ENCODE measurements at places on chromosomes 5 and 9.
A peak's percentile ranks its signal among the peaks of the same experiment; 100 is the strongest.

DNA sequence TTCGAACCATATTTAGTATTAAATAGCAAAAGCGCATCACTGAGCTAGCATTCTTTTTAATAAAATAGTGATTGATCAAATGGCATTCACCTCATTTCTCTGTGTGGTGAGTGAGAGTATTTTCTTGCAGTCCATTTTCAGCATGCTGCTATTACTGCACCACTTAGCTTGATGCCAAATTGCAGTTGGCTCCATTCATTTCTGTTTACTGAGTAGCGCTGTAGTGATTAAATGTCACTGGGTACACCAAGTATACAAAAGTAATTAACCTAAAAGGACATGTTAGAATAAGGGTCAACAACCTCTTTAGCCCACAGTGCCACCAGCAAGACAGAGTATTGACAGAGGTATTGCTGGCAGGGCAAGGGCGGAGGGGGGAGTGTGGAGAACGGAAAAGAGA, 122.0 kb downstream of the TLE4 start:
- no peak for DNase-seq

- DNase-seq: no peak
Measured at GRCh38 chr5:167255926-167256325, 1035.5 kb upstream of the WWC1 start.

DNA sequence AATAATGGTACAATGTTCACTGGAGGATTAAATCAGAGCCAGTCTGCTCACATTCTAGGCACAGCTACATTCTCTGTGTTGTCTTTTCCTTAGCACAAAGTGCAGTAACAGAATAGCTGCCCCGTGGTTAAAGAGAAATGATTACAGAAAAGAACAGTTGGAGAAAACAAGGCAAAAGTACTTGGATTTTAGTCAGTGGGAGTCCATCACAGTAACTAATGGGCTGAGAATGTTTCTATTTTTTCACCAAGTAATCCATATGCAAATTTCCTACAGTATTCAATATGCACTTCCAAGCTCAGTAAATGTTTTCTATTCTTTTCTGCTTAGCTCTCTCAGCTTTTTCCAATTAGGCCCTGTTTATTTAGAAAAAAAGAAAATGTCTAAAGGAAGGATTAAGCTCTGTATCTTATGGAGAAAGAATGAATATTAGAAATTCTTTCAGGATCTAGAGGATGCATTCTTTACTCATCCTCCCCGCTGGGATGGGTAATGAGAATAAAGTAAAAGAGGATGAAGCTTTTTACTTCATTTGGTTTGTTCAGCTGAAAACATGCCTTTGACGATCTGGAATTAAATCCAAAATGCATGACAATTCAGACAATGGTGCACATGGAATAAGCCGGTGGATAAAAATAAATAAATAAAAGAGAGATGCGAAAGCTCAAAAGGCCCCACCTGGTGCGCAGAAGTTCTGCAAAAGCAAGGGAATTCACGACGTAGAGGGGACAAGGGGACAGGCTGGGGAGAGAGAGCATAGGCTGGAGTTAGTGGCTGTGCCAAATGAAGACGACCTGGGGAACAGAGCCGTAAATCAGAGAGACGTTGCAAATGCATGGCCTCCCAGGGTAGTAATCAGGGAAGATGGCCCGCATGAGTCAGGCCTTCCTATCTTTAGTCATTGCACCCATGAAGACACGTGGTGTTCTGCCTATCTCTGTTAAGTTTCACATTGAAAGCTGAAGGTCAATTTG, 345.2 kb downstream of the GLIS3 start:
- DNase-seq: peak; percentile 89

GRCh38 chr9:114031037-114031630, 47.0 kb downstream of the AMBP start:
- DNase-seq: no peak

GRCh38 chr9:127634021-127634420, 21.9 kb downstream of the STXBP1 start:
- DNase-seq: no peak

DNA sequence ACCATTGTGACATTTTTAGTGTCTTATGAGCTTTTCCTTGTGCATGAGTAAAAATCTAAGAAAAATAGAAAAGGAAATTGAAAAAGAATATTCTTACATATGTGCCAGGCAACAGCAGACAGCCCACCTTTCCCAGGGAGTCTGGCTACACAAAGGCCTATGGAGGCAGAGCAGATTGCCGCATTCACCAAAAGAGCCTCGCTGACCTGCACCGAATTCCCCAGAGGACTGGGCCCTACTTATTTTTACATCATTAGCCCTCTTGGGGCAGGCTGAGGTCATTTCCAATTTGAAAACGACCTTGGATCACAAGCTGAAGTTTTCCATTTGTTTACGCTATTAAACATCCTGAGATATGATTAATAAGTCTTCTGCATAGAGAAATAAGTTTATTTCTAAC, 66.2 kb upstream of the WDR41 start:
- DNase-seq: no peak

DNA sequence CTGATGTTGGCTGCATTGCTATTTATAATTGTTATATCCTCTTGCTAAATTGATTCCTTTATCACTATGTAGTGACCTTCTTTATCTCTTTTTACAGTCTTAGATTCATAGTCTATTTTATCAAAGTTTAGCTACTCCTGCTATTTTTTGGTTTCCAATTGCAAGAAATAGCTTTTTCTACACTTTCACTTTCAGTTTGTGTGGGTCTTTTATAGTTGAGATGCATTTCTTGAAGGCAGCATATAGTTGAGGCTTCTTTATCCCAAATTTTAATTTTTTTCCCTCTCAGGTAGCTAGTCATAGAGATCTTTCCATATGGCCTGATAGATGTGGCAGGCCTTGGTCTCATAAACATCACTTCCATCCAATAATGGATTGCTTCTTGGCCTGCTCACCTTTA, 228.5 kb downstream of the COMMD10 start:
- DNase-seq: no peak

- DNase-seq: no peak
Measured at GRCh38 chr5:56733580-56733979, 81.8 kb upstream of the MAP3K1 start.

GRCh38 chr5:28603869-28604268, 1565.5 kb upstream of the CDH9 start:
- peak; percentile 16 for DNase-seq

DNA sequence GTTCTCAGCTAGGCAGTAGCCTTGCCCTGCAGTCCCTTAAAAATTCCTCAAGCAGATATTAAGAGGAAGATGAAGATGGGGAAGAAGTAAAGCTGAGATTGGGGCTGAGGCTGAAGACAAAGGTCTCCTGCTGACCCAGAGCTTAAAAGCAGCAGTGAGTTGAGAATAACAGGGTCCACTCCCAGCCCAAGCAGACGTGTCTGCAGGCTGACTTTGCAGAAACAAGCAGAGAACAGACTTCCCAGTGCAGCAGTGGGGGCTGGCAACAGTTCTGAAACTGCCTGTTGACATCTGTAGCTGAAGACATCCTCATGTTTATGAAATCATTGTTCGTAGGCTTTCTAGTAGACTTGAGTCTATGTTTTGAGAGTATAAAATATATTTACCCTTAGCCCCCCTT, 1.1 kb downstream of the CTXN3 start:
- peak; percentile 38 for DNase-seq

DNA sequence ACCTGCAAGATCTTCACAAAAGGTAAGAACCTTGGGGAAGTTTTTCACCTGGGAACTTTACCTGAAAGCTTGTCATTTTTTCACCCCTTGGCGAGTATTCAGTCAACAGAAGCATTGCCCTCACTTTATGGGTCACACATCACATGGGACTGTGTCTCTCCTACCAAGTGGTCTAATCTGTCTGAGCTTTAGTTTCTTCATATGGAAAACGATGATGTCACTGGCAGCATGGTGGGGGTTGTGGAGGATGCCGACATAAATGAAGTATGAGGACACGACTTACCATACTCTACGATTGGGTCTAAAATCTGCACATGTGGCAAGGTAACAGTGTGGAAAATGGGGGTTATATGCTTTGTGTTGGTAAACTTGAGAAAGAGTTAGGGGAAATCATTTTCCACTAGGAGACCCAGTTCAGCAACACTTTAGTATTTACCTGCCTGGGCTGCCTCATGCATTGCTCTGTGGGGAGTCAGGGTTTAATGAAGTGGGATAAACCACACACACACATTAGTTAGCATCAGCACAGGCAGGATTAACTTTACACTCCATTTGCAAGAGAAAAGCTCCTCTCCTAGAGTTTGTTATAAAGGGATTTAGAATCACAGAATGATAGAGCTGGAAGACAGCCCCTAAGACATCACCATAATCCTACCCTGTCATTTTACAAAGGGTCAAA, 19.8 kb upstream of the PAX5 start:
- DNase-seq: no peak

DNA sequence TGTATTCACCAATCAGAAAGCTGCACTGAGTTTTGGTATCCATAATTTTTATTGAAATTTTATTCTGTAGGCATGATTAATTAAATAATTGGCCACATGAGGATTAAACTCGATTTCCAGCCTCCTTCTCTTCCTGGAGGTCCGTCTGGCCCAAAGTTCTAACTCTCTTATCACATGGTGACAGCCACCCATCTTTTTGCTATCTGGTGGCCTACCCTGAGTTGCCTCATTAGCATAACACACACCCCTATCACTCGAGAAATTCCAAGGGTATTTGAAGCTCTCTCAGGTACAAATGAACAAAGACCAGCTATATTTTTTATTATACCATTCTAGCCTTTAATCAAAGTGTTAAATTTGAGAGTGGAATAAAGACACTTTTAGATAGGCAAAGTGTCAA, 57.7 kb downstream of the APC start:
- no peak for DNase-seq

GRCh38 chr9:38523121-38523520, 97.3 kb downstream of the ANKRD18A start:
- DNase-seq: no peak

GRCh38 chr9:128164307-128164885, 4.3 kb downstream of the BBLN start:
- peak; percentile 43 for DNase-seq

GRCh38 chr5:102841021-102841420, 85.9 kb downstream of the PAM start:
- DNase-seq: no peak

DNA sequence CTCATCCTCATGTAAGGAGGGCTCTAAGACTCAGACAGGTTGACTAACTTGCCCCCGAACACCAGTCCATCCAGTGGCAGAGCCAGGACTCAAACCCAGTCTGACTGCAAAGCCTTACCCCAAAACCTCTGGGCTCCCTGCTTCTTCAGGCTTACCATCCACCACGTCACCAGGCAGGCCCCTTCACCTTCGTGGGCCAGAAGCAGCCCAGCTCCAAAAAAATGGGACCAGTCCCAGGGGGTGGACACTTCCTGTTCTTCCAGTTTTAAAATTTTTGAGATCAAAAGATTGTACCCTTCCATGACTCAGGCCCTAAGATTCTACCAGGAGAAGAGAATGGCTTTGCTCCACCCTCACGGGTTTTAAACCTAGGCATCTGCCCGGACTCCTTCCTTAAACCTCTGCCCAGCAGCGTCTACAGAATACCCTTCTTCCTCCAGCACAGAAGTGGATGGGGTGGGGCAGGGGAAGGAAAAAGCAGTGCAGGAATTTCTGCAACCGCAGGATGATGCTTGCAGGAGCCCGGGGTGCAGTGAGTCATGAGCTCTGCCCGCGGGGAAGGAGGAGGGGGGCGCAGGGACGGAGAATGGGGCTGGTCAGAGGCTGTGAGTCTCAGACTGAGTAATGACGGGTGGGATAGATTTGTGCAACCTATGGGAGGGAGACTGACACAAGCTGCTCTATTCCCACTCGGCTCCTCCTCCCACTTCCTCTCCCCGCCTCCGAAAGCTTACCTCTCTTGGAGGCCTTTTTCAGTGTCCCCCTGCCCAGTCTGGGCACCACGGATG, 50.4 kb upstream of the STXBP1 start:
- DNase-seq: peak; percentile 99

- DNase-seq: peak; percentile 95
Measured at GRCh38 chr5:78638423-78638822, 10.1 kb downstream of the LHFPL2 start.

- no peak for DNase-seq
Measured at GRCh38 chr9:105686936-105687335, 7.4 kb upstream of the TMEM38B start.

- no peak for DNase-seq
Measured at GRCh38 chr5:9462109-9462508, 83.8 kb downstream of the SEMA5A start.

GRCh38 chr5:32791536-32792243, 80.6 kb downstream of the NPR3 start:
- peak; percentile 66 for DNase-seq

- no peak for DNase-seq
Measured at GRCh38 chr5:1316588-1317340, 21.9 kb upstream of the TERT start.

- DNase-seq: no peak
Measured at GRCh38 chr9:2872931-2873323, 29.0 kb upstream of the PUM3 start.

DNA sequence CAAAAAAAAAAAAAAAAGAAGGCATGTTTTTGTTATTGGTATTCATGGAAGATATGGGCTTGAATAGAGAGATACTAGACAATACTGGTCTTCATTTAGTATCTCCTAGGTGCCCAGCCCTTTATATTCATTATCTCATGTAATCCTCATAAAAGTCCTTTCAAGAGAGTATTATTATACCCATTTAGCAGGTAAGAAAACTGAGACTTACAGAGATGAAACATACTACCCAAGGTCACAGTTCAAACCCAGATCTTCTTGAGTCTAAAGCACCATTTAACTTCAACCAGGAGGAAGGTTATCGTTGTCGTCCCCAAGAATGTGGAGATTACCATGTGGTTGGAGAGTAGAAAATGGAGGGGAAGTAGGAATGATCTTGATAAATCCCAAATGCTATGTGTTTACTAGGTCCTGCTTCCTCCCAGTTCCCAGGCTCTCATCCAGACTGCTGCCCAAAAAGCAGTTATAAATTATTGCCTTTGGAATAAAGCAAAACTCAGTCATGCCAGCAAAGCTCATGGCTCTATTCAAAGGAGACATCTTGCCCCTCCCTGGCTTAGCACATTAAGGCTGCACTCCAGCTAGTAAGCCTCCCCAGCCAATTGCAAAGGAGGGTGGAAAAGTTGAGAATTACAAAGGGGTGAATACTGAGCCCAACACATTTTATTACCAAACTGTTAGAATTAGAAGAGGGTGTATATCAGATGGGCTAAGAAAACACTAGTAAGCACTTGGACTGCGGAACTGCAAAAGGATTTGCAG, 163.9 kb downstream of the PIK3R1 start:
- DNase-seq: no peak

GRCh38 chr9:117334101-117334500, 80.8 kb downstream of the ASTN2 start:
- no peak for DNase-seq

GRCh38 chr5:122680623-122681350, 94.1 kb upstream of the SNX2 start:
- DNase-seq: no peak

GRCh38 chr5:41843456-41844370, 26.5 kb downstream of the OXCT1 start:
- DNase-seq: peak; percentile 67

GRCh38 chr9:84669288-84670137, at the start of gene NTRK2:
Gene NTRK2, plus strand, starts transcription at chr9:84669729. Its CDS starts 1,020 bp downstream, at chr9:84670749.
- DNase-seq: peak; percentile 7

GRCh38 chr5:104914536-104915070, 1352.0 kb upstream of the NUDT12 start:
- DNase-seq: no peak

- peak; percentile 66 for DNase-seq
Measured at GRCh38 chr9:128191406-128192046, at the start of gene CIZ1. Gene CIZ1, minus strand, starts transcription at chr9:128191572. Its CDS starts 715 bp downstream, at chr9:128190857.

Measured in amniotic epithelial cell (primary cell).